Epithelial cell of proximal tubule (primary cell): ENCODE measurements at places on chromosomes 12 and 14. TPM values are rescaled to one million over a fixed set of nuclear protein-coding genes. Genes with fewer than 3 reads are reported as not detected.
A peak's percentile ranks its signal among the peaks of the same experiment; 100 is the strongest.

The DDX54 gene
- total RNA-seq, result 97.7 and 112 TPM in 2 replicates

- no peak for DNase-seq
These were observed 63.3 kb upstream of the FLRT2 start for GRCh38 chr14:85466678-85467077.

DNA sequence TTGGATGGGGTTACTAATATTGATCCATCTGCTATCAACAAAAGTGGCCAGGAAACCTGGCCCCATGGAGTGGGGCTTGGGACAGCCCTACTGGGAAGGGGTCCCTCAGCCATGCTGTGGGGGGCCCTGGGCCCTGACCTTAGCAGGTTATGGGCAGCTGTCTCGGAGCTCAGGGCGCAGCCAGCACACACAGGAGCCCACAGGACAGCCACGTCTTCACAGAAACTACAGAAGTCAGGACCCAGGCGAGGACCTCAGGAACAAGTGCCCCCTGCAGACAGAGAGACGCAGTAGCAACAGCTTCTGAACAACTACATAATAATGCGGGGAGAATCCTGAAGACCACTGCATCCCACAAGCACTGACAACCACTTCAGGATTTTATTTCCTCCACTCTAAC, 11.9 kb upstream of the FKBP11 start:
- no peak for DNase-seq

DNA sequence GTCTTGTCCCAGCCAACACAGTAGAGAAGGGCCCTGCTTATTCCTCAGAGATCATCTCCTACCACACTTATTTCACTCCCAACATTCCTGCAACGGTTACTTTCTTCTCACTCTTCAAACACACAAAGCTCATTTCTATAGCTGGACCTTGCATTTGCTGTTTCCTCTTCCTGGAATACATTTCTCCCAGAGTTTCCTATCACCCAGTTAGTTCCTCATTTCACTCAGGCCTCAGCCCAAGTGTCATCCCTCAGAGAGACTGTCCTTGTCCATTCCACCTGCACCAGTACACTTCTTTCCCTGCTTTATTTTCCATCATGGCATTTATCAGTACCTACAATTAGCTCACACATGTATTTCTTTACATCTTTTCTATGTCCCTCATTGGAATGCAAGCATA, 14.7 kb upstream of the STK38L start:
- DNase-seq, result no peak

DNA sequence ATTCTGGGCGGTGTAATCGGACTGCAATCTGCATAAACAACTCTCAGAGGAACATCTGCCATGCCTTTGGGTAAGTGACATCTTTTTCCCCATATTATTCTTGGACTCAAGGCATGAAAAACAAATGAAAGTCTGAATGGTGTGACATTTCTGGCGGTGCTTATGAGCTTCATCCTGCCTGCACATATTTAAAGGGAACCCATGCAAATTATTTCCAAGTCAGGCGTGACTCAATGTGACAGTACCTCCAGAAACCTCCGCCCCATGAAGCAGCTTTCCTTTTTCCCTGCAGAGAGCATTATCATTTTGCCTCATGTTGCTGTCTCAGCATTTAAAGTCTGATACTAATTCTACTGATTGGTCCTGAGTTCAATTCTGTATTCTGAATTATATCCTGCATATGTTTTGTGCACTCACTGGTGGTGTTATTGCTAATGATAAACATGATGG, 585.4 kb downstream of the SNAPC1 start:
- DNase-seq, result no peak

The TM7SF3 gene
- total RNA-seq, result 48.1 and 56.9 TPM in 2 replicates

The MYH6 gene
- not detected in 2 replicates for total RNA-seq

The HHIPL1 gene
- total RNA-seq, result 0.87 and 4.9 TPM in 2 replicates

DNA sequence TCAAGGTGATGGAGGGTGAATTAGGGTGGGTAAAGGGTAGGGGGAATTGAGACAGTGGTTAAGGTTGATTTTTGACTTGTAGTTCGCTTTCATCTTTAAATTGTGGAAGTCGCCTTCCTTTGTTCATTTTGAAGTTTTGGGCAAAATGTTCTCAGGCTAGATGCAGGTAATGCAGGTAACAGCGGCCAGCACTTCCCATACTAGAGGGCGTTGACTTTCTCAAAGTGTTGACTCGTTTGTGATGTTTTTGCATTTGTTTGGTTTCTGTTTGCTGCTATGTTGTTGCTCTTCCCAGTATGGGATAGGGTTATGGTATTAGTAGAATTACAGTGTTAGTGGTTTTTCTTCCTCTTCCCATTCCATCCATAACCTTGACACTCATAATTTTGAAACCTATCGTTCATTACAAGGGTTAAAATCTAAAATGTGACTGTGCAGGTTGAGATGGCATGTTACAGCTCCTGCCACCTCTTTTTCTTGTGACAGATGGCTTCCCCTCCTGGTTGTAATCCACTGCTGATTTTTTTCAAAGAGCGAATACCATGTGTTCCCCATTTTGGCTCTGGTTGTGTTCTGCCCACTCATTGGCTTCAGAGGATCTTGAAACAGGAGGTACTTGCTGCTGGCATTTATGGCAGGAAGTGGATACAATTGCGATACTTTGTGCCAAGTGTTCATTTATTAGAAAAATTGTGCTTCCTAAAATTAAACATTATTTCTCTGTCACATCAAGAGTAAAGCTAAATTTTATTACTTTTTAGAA, 57.1 kb downstream of the ERC1 start:
- no peak for DNase-seq

The KRT73 gene
- not detected in 2 replicates for total RNA-seq

The RPGRIP1 gene
- total RNA-seq, result 0.07 TPM in 1 of 2 replicates, not detected in the other

GRCh38 chr14:49584058-49584457, 2.1 kb downstream of the RPS29 start:
- DNase-seq, result no peak

DNA sequence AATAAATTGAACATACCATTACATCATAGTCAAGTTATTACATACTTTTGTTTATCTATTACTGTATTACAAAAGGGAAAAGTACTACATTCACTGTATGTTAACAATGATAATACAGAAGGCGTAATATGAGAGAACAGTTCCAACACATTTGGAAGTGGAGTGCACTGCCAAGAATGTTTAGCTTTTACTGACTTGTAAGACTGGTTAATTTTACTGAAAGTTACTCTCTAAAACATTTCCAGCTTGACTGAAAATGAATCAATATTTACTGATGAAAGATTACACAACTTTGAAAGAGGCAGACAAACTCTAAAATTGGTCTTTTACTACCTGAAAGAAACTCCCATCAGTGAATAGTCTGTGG, 728.5 kb downstream of the FSCB start:
- DNase-seq, result no peak

GRCh38 chr12:116818341-116818856, 62.8 kb downstream of the HRK start:
- DNase-seq, result no peak

GRCh38 chr12:105812366-105812765, 326.4 kb downstream of the NUAK1 start:
- DNase-seq, result no peak

The TSPAN11 gene
- 0.29 and 1.3 TPM in 2 replicates for total RNA-seq

DNA sequence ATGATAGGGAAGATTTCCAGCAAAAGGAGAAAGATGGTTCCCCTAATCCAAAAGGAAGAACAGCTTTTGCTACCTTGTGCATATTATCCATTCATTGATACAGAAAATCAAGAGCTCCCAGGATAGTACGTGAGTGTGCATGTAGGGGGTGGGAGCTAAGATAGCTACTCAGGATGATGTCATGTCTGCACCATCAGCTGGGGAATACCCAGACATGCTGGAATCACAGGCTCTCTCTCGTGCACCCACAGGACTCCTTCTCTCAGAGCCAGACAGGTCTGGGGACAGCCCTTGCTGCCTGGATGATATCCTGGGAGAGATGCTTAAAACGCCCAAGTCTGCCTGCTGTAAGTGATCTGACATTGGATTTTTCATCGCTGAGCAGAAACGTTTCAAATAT, 38.9 kb downstream of the FOXN3 start:
- DNase-seq, result peak; percentile 16

The CCDC77 gene
- total RNA-seq, result 9.5 and 14.0 TPM in 2 replicates

GRCh38 chr14:82836256-82836950, 1302.8 kb upstream of the SEL1L start:
- no peak for DNase-seq

- DNase-seq, result no peak
These were observed 645.0 kb upstream of the NOVA1 start for GRCh38 chr14:27242874-27243273.

- DNase-seq, result no peak
These were observed 793.3 kb downstream of the DIO2 start for GRCh38 chr14:79417961-79418360.

GRCh38 chr12:51829011-51829481, 19.5 kb downstream of the FIGNL2 start:
- DNase-seq, result no peak

DNA sequence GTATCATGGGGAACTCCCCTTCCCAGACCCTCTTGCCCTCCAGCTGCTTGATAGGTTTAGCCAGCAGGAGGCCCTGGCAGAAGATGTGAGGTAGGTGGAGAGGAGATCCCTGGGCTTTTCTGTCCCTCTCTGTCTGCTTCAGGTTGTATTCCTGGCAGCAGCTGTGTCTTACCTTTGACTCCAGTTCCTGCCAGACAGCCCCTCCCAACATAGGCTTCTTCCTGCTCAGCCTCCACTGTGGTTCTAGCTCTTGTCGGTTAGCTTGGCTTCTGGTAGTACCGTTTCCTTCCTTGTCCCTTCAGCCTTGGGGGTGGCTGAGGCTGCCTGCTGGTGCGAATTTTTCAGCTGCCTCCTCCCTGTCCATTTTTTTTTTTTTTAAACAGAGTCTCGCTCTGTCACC, 215.7 kb upstream of the CRY1 start:
- DNase-seq, result no peak

DNA sequence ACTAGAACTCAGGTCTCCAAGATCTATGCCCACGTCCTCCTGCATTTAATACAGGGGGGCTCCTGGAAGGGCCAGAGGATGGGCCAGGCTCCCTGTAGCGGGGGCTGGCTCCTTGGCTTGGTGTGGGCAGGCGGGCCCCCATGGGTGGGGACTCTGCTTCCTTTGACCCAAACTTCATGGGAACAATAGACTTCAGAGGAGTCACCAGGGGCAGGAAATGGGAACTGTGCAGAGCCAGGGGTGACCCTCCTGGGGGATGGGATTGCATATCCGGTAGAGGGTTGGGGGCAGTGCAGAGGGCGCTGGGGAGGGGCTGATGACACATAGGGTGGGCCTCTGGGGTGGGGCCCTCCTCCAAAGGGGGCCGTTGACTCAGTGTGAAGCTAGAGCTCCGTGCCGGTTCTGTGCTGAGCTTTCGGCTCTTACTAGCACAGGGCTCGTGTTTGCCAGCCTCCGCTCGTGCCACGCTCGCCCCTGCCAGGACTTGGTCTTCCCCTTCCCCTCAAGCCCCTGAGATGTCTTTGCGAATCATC, 4.6 kb downstream of the TEAD4 start:
- no peak for DNase-seq

GRCh38 chr14:74881431-74882102, at the start of gene DLST:
Gene DLST, plus strand, starts transcription at chr14:74881916. Its CDS starts 38 bp downstream, at chr14:74881954.
- DNase-seq, result no peak

DNA sequence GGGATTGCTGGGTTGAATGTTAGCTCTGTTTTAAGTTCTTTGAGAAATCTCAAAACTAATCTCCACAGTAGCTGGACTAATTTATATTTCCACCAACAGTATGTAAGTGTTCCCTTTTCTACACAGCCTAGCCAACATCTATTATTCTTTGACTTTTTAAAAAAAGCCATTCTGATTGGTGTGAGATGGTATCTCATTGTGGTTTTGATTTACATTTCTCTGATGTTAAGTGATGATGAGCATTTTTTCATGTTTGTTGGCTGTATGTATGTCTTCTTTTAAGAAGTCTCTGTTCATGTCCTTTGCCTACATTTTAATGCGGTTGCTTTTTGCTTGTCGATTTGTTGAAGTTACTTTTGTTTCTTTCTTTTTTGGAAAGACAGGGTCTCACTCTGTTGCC, 301.1 kb upstream of the OR4E1 start:
- no peak for DNase-seq

The TIMELESS gene
- 30.2 and 35.0 TPM in 2 replicates for total RNA-seq

GRCh38 chr12:65799331-65799730, 25.0 kb upstream of the HMGA2 start:
- DNase-seq, result no peak

GRCh38 chr12:12032260-12032791, 38.4 kb upstream of the BCL2L14 start:
- no peak for DNase-seq

- no peak for DNase-seq
These were observed 128.2 kb downstream of the VRK1 start for GRCh38 chr14:96925422-96925821.

The FGF23 gene
- not detected in 2 replicates for total RNA-seq

DNA sequence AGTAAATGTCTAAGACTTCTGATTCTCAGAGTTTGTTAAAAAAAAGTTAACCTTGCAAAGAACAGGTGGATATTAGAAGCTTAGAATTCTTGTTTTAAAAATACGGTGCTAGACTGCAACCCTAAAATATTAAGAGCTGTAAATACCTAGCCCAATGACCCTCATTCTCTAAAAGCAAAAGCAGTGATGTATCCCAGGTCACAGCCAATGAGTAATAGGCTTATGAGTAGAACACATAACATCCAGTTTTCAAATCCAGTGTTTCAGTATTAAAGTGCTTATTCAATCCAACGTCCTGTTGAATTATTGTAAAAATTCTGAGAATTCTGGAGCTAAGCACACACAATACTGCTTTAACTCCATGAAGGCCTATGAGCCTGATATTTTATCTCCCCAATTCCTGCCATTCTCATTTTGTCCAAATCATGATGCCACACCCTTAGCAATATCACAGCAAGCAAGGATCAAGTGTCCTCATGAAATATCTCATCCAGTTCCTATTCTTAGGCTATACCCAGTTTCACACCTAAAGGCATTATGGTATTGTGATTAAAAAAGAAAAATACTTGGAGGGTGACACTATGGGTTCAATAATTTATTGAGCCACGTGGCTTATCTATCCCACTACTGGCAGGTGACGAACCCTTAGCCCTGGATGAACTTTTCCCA, 15.3 kb upstream of the ARID4A start:
- no peak for DNase-seq
